ENCODE measurements at places on chromosomes 2 and 18.

GRCh38 chr2:43075811-43076585, 150.4 kb downstream of the ZFP36L2 start:
- DNase-seq, result no peak

GRCh38 chr2:175282300-175282699, 100.8 kb upstream of the ATP5MC3 start:
- peak; percentile 66 for DNase-seq

DNA sequence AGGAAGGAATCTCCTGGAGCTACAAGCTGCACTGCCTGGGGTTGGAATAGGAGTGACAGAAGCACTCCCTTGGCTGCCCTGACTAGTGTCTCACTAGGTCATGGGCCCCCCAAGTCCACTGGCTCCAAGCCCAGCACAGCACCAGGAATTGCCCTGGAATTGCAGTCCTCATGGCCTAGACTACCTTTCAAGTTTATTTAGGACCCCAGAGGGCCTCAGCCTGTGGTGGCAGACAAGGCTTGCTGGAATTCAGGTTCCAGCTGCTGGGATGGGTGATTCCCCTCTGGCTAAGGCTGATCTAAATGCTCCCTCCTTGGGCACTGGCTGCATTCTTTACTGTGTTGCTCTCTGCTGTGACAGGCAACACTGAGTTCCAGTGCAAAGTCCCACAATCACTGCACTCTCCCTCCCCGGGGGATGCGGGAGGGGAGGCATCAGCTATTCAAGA, 14.0 kb downstream of the STRADB start:
- no peak for DNase-seq

GRCh38 chr2:24891201-24891600, 28.8 kb downstream of the ADCY3 start:
- no peak for DNase-seq

- no peak for DNase-seq
Observed at GRCh38 chr2:115412501-115412900, 970.1 kb downstream of the DPP10 start.

GRCh38 chr2:17800693-17801458, 15.4 kb upstream of the MSGN1 start:
- DNase-seq, result no peak

GRCh38 chr2:202847693-202848524, 23.7 kb downstream of the ICA1L start:
- no peak for DNase-seq

- no peak for DNase-seq
Observed at GRCh38 chr2:23412556-23413155, 27.7 kb downstream of the KLHL29 start.

GRCh38 chr2:241638940-241639339, 1.4 kb downstream of the ATG4B start:
- DNase-seq, result no peak

DNA sequence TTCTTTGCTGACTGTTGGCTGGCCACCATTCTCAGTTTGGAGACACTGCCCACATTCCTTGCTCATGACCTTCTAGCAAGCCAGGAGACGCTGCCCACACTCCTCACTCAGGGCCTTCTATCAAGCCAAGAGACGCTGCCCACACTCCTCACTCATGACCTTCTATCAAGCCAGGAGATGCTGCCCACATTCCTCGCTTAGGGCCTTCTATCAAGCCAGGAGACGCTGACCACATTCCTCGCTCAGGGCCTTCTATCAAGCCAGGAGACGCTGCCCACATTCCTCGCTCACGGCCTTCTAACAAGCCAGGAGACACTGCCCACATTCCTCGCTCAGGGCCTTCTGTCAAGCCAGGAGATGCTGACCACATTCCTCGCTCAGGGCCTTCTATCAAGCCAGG, 131.3 kb upstream of the CBLN2 start:
- no peak for DNase-seq

- no peak for DNase-seq
Observed at GRCh38 chr2:19614066-19614465, 255.6 kb upstream of the OSR1 start.

DNA sequence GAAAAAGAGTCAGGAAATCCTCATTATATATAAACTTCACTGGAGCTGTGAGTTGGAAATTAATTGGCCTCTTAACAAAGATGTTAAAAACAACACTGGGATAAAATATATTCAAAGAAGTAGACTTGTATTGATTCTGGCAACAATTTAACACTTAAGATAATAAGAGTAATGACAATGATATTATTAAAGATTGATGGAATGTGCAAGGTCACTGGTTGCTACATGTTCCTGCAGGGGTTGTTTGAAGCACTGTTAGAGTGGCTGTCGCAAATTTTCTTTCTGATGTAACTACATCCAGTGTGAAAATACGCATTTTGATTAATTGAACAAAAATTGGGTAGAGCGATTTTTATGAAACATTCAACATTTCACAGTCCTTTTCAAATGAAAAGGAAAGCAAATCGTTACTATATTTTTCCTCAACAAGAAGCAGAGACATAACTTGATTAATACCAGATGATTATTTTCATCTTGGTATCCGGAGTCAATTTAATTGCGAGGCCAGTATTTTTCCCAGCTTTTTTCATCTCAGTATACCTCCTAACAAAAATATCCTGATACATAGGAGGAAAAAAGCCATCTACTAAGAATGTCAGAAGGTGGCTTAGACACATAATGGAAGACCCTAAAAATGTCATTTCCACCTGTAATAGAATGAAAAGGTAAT, 6.1 kb downstream of the PTGR3 start:
- DNase-seq, result no peak

DNA sequence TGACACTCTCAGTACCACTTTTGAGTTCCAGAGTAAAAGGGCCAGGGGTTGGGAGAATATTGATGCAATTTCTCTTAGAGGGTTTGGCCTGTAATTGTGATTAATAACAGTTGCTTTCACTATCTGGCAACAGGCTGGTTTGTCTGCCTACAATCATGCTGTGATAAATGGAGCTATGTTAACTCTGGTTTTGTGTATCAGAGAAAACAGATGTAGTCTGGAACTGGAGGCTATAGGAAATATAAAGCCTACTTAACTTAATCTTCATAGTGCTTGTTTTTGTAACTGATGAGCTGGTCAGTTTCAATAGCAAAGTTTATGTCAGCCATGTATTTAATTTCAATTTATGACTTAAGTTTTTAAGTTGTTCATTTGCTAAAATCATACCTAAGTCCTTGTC, 138.0 kb downstream of the AGPS start:
- DNase-seq, result no peak

DNA sequence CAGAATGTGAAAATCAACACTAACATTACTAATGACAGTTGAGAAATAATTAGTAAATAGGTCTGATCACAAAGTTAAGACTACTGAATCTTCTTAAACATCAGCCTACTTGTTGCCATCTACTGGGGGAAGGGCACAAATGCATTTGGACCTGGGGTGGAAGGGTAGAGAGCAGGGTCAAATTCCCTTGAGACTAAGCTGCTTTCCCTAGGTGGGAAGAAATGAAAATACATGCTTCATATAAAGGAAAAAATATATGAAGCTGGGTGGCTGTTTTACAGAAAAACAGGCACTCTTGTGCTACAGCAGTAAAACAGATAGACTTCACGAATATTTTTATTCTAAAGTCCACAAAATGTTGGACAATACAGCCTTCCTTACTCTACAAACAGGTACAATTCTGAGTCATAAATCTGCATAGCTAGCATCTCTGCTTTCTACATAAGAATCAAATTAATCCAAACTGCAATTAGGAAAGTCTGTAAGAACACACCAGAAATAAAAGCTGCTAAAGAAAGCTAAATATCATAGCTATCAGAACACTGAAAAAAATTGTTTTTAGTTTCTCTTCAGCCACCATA, 10.9 kb downstream of the TRIP12 start:
- no peak for DNase-seq

- DNase-seq, result no peak
Observed at GRCh38 chr2:68737711-68738110, 3.1 kb downstream of the ARHGAP25 start.

DNA sequence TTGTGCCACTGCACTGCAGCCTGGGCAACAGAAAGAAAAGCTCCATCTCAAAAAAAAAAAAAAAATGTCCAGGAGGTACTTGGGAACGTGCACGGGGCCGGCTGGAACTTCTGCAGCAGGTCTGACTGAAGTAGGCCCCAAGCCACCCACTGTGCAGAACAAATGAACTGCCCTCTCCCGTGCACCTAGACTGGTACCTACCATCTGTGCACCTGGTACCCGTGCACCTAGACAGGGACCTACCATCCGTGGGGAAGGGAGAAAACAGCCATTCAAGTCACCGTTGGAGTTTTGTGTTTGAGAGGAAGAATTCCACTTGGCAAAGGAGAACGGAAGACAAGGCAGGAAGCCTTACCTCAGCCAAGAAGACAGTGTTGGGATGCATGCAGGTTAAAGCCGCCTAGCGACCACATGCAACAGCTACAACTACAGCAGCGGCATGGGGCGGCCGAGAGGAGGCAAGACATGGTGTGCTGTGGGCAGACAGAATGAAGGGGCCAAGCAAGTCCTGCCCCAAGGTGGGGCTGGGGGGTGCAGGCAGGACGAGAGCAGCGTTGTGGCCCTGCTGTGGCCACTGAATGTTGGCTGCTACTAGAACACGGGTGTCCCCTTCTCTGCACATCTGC, 16.1 kb downstream of the ST3GAL5 start:
- no peak for DNase-seq

GRCh38 chr2:73339201-73339600, 45.9 kb upstream of the EGR4 start:
- no peak for DNase-seq

DNA sequence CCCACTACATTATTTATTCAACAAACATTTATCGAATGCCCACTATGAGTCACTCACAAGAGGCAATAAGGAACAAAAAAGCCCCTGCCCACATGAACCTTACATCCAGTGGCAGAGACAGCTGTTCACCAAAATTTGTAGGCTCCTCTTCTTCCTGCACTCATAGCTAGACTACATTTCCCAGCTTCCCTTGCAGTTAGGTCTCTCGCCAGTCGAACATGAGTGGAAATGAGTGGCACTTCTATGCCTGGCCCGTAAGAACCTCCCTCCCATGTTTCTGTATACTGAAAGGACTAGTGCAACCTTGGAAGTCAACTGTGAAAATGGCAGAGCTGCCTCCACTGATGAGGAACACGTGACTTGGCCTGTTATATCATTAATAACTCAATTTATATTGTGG, 19.4 kb upstream of the NCOA1 start:
- DNase-seq, result no peak

DNA sequence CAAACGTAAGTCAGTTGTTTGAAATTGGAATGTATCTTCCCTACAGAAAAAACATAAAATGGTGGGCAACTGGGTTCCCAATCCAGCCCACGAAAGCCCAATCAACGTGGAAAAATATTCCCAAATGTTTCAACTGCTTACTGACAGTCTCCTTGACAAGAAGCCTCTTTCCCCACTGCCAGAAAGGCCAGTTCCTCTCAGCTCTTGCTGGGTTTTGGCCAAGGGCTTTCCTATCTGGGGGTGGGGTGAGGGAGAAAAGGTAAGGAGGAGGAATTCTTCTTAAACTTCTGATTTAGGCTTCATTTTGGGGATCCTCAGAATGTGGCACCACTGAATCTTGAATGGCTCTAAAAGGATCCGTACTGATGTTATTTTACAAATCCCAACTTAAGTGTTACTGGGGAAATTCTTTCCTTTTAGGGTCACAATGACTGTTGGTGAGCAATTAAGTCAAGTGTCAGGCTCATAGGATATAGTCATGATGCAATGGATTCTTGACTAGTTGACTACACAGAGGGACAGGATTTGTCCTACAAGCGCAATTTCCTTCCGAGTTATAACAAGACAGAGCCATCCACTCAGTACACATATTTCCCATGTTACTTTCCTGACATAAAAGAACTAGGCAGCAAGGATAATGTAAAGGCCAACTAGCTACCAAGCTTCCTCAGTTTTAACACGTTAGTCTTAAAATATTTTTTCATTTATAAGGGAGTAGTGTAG, 73.6 kb downstream of the SPRED2 start:
- DNase-seq, result no peak

DNA sequence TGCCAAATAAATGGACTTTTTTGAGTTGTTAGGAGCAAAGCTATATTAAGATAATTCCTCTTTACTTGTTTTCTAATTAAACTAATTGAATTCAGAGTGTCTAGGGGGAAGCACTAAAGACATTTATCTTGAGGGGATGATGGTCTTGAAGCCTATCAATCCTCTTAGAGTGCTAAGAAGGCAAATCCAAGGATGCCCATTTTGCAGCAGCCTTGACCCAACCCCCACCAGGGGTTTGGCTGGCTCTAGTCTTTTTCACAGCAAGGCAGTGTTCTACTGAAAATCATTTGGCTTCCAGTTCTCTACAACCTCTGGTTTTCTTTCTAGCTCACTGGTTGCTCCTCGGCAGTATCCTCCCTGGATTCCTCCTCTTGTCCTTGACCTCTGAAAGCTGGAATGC, 6.5 kb upstream of the RAX start:
- no peak for DNase-seq

DNA sequence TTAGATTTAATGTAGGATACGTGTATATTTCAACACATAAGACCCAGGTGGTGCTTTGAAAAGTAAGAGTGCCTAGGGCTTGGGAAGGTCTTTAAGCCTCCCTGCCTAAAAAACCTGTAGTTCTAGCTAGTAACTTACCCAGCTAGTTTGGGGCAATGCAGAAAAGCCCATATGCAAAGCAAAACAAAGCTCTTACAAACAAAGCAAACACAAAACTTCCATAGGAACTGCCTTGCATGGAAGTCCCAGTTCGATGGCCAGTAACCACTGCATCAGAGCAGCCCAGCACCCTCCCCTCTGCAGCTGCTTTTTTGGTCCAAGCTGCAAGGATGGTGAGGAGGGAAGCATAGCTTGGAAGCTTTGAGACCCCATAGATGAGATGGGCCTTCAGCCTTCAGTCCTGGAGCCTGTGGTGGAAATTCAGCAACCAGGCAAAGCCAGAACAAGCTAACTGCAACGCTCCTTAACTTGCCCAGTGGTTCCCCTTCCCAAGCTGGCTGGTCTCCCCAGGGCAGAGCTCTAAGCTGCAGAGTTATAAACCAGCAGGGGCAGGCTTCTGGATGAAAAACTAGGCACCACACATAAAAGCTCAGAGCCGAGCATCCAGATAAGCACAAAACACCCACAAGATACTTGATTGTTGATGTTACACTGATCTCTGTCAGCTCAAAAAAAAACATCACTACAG, 16.2 kb downstream of the C2orf76 start:
- no peak for DNase-seq

DNA sequence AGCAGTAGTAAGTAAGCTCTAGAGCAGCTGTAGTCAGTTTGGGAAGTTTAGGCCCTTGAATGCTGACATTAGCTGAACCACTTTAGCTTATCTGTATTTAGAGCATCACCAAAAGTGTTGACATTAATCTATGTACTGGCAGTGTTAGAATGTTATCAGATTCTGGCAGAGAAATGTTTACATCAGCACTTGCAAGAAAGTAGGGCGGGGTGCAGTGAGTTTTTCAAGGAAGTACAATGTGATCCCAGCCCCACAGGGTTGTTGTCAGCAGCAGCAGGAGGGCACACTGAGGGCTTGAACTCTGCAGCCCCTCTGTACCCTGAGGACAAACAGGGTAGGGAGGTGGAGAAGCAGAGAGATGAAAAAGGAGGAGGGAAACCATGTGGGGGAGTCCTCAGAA, 35.5 kb upstream of the RMP24 start:
- DNase-seq, result no peak

GRCh38 chr18:2981212-2981728, 31.7 kb downstream of the LPIN2 start:
- no peak for DNase-seq

GRCh38 chr18:28777756-28778155, 600.8 kb upstream of the CDH2 start:
- DNase-seq, result no peak

All from NCI-H748 treated with DMSO at 0.1 percent for 48 hours (cell line).